ENCODE measurements at places on chromosomes 5 and 9. TPM values are rescaled to one million over a fixed set of nuclear protein-coding genes. Genes with fewer than 3 reads are reported as not detected.

GRCh38 chr9:11868795-11869194 is 824.4 kb upstream of the TYRP1 start:
- DNase-seq, result no peak

DNA sequence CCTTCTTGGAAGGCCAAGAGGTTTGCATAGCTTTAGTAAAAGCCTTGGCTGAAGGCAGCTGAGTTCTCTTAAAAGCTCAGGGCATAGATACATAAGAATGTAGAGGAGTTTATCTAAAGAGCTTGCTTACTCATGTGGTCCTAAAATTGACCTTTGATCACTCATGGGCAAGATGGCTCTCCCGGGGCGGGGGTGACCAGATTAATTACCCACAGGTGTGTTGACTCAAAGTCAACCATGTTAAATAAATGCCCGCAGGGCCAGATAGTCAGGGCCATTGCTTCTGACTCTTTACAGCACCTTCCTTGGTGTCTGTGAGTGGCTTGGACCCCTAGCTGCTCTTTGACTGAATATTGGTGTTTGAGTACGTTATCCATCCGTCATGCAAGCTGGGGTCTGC is 33.1 kb upstream of the GHR start:
- no peak for DNase-seq

DNA sequence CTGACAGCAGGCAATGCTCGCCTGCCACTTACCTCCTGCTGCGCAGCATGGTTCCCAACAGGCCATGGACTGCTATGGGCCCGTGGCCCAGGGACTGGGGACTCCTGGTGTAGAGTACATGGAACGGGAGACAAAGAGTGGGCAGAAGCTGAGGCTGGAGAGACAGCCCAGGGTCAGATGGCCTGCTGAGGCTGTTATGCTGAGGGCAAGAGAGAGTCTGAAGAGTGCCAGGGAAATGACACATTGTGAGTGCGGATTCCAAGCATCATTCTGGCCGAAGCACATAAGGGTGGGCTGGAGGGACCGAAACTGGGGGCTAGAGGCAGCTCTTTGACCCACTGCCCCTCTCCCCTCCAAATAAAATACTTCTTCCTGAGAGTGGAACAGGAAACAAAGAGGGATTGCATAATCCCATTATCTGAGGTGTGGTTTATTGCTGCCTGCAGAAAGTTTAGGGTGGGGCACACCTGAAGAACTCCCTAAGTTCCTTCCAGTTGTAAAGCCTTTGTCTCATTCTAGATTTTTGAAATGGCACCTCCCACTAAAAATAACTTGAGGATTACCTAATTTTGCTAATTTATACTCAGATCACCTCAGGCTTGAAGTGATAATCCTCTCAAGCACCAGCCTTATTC is 158.1 kb downstream of the ATP10B start:
- no peak for DNase-seq

- no peak for DNase-seq
Observed at GRCh38 chr5:97915106-97915505, 732.1 kb upstream of the RIOK2 start.

GRCh38 chr5:129096382-129096991 is 1.9 kb downstream of the ISOC1 start:
- DNase-seq, result no peak

GRCh38 chr5:68587171-68587570 is 371.6 kb downstream of the PIK3R1 start:
- DNase-seq, result no peak

DNA sequence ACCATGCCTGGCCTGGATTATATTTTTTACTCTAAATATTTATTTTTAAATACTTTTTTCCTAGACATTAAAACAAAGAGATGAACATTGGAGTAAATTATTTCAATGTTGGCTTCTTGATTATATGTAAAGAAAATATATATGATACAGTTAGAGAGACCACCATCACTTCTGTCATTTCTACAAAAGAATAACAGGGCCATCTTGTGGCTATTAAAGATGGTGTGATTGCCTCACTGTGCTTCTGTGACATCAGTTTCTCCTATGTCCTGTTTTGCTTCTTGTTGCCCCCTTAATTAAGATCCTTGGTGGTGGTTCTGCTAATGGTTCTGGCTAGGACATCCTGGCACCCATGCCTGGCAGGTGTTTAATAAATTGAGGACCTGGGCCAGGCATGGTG is 32.9 kb downstream of the NDFIP1 start:
- DNase-seq, result no peak

- no peak for DNase-seq
Observed at GRCh38 chr5:103465891-103466290, 96.7 kb downstream of the NUDT12 start.

DNA sequence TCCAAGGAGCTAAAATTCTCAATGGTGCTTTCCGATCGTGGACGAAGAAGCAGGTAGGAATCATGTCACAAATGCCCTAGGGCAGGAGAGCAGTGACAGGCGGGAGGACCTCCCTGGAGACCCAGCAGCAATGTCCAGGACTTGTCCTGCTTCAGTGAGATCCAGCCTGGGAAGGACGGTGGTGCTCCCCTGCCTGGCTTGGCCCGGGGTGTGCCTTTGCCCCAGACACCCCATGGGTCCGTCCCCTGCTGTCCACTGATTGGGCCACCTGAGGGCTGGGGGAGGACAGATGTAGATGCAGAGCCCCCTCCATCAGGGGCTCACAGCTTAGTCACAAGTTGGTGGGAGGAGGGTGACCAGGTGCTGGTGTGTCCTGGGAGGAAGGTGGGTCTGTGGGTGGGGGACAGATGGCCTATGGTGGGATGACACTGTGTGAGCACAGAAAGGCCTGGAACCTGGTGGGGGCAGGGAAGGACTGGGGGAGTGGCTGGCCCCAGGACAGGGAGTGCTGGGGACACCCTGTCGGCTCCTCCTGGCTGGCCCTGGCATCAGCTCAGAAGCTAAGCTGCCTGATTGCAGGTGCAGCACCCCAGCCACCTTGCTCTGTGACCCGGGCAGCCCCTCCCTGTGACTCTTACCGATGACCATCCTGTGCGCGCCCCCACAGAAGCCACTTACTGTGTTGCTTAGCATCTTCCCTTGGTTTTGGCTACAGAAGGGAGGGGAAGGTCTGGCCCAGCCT is 82.0 kb downstream of the PHF2 start:
- DNase-seq, result no peak

GRCh38 chr5:132826424-132827082 is 3.9 kb downstream of the SHROOM1 start:
- DNase-seq, result no peak

- DNase-seq, result no peak
Observed at GRCh38 chr5:51203598-51203997, 179.7 kb upstream of the ISL1 start.

- no peak for DNase-seq
Observed at GRCh38 chr9:85925493-85925892, 15.5 kb upstream of the NAA35 start.

- DNase-seq, result no peak
Observed at GRCh38 chr5:21574438-21574837, 1278.7 kb downstream of the CDH12 start.

- no peak for DNase-seq
Observed at GRCh38 chr5:129141696-129142095, 47.1 kb downstream of the ISOC1 start.

- DNase-seq, result no peak
Observed at GRCh38 chr5:123180676-123181393, 91.8 kb downstream of the PRDM6 start.

The LRRC26 gene
- total RNA-seq, result not detected

The CRHBP gene
- not detected for total RNA-seq

The RNF224 gene
- not detected for total RNA-seq

The TMEM38B gene
- total RNA-seq, result 5.1 TPM

The RUSC2 gene
- 7.8 TPM for total RNA-seq

The TMC1 gene
- total RNA-seq, result 0.25 TPM

The ZFP37 gene
- total RNA-seq, result 1.4 TPM

The RANBP3L gene
- under 0.01 TPM for total RNA-seq

All from dermis microvascular lymphatic vessel endothelial cell (primary cell).